Putamen (tissue), 1 donor: ENCODE measurements at places on chromosomes 4 and X.

DNA sequence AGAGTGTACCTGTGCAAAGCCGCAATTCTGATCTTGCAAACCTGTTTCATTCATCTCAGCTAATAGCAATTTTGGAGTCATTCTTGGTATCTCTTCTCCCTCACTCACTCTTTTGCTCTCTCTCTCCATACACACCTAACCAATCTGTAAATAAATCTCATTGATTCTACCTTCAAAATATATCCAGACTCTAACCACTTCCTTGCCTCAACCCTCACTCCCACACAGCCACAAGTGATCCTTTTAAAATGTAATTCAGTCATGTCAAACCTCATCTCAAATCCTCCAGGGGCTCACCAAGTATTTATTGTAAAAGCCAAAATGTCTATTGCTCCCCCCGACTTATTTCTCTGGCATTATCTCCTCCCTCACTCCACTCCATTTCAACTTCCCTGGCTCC is 51.7 kb upstream of the SLC10A4 start:
- DNase-seq: no peak

- no peak for DNase-seq
Observed at GRCh38 chr4:159555873-159556272, 453.0 kb downstream of the RAPGEF2 start.

- no peak for DNase-seq
Observed at GRCh38 chrX:100658941-100659381, 15.0 kb downstream of the SRPX2 start.

DNA sequence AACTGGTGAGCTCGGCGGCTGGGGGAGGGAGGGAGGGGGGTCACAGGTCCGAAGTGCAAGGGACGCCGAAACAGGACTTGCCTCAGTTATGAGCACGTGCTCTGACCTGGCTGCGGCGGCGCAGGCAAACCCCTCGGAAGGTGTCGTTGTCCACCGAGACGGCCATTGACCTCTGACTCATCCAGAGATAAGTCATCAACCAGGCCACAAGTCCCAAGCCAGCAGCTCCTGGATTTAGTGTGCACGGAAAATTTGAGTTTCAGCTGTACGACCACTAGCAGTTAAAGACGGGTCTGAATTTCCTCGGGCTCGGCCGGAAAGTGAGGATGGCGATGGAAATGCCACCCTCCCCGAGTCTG is 674 bp downstream of the SH3D19 start:
- DNase-seq: peak; percentile 47

GRCh38 chr4:111849746-111850284 is 295.4 kb upstream of the FAM241A start:
- no peak for DNase-seq

- DNase-seq: no peak
Observed at GRCh38 chrX:31649201-31649600, 577.4 kb upstream of the FTHL17 start.

DNA sequence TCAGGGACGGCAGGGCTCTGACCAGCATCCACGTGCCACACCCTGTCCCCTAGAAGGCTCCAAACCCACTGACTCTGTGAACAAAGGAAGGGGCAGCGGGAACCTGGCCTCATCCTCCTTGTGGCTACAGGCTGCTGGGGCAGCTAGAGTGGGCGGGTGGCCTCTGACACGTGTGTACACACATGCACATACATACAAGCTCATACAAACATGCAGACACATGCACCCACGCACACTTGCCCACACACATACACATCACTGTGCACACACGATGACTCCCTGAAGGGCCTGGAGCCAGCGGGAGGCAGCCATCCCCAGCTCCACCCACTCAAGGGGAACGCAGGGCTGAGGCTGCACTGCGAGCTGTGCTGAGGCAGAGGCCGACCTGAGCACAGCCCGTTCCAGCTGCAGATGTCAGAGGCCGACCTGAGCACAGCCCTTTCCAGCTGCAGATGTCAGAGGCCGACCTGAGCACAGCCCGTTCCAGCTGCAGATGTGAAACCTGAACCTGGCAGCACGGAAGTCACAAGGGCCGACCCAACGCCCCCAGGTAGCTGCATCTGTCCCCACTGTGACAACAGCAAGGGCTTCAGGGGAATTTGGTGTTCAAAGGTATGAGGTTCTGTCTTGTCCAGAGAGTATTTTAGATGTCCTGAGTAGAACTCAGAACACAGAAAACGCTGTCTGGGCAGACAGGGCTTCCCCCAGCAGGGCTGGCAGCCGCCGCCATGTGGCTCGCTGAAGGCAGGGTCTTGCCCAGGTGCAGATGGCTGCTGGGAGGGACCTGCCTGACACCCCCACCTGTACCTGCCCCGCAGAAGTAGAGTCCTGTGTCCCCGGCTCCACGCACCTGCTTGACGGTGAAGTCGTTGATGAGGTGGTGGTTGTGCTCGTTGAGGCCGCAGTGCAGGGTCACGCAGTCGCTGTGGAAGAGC is 33.5 kb downstream of the CTBP1 start:
- DNase-seq: no peak

GRCh38 chr4:158131027-158131426 is 41.8 kb downstream of the GASK1B start:
- no peak for DNase-seq

DNA sequence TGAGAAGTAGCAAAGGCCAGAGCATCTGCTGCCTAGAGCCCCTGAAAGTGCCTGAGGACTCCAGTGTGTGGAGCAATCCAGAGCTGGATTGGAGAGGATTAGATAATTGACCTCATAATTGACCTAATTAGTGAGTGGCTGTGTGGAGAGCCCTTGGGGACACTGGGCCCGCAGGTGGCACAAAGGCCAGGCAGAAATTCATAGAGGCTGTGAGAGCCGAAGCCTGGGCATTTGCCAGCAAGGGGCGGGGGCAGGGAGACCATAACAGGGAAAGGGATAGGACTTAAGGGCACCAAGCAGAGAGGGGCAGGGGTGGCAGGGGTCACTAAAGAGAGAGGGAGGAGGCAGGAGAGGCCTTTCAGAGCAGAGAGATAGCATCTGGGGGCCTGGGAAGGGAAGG is 45.3 kb downstream of the EFNB1 start:
- no peak for DNase-seq

DNA sequence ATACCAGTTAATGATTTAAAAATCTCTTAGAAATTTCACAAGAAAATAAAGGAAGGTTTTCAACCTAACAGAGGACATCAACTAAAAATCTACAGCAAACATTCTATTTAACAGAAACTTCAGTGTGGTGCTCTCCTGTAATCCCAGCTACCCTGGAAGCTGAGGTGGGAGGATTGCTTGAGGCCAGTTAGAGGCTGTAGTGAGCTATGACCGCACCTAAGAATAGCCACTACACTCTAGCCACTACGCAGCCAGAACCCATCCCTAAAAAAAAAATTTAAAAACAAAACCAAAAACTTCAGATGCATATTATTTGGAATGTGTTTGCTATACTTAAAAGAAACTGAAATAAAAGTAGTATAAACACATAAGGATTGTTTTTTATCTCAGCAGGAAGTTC is 7.2 kb upstream of the FHIP1A start:
- no peak for DNase-seq

GRCh38 chrX:338281-338835 is 19.8 kb upstream of the GTPBP6 start:
- DNase-seq: no peak

GRCh38 chr4:100098011-100098545 is 92.2 kb downstream of the DDIT4L start:
- DNase-seq: no peak

DNA sequence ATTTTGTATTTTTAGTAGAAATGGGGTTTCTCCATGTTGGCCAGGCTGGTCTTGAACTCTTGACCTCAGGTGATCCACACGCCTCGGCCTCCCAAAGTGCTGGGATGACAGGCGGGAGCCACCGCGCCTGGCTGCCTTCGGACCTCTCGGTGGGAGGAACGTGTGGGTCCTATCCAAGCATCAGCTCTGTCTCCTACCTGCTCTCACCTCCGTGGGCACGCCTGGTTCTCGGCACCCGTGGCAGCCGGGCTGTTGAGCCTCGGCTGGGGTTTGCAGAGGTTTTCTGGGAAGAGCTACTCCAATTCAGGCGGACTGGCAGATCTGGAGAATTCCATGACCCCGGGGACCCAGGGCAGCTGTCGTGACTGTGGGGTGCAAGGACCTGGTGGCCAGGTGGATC is 23.6 kb upstream of the PPP2R3B start:
- no peak for DNase-seq

- no peak for DNase-seq
Observed at GRCh38 chrX:135596495-135596894, 76.0 kb downstream of the INTS6L start.

DNA sequence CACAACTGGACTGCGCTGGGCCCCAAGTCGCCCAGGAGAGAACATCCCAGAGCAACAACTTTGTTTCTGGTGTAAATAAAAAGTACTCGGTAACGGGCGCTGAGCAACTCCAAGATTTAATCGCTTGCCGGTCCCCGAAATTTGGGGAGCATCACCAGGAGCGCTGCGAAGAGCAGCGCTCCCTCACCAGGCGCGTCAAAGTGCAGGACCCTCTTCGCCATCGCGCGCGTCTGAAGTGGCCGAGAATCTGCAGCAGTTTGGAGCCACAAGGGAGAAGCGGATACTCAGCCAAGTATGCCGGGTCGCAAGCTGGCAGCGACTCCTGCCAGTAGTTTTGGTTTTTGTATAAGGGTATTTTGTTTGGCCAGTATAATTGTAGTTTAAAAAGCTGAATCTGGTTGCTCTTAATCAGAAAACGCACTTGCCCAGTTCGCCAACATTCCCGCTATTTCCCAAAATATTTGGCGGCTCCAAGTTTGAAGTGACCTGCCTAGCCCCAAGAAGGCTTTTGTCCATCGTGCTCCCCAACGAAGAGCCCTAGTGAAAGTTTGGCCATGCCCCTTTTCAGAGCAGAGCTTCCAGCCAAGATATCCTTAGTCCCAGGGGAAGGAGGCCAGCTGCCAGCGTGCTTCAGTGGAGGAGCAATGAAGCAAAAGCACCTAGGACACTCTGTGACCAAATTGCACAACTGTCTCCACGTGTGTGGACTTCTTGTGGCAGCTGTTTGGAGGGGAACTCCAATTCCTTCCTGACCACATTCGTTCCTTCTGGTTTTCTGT is 557 bp upstream of the KDR start:
- no peak for DNase-seq

DNA sequence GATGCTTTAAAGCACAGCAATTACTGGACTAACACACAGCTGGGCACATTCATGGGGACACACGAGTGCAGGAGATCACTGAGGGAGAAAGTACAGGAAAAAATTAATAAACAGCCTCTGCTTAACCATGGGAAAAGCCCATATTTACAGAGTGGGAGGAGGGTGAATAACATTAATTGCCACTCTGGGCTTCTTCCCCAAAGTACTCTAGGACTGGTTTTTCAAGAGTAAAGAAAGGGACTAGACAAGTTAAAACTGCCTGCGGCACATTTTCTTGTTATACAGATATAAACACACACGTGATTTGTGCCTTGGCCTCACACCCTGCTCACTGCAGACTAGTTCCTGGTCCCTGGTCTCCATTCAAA is 179.7 kb upstream of the TET2 start:
- DNase-seq: no peak

GRCh38 chrX:17496407-17496806 is 121.4 kb downstream of the NHS start:
- no peak for DNase-seq
